MCF 10A (cell line): ENCODE measurements at places on chromosomes 2 and 18. TPM values are rescaled to one million over a fixed set of nuclear protein-coding genes. Genes with fewer than 3 reads are reported as not detected.

DNA sequence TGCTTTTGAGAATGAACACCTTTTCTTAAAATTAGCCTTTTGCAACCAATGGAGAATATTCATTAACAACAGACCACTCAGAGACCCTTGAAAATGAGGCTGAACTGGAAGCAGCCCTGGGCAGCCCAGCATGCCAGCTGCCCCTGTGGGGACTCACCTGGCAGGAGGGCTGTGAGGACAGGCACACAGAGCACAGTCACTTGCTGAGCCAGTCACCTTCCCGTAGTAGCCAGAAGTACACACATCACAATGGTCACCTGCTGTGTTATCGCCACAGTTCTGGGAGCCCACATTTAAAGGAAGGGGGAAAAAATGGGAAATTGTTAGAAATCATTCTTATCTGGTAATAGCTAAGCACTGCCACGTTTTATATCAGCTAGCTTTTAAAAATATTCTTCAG lies 115.5 kb downstream of the LAMA1 start:
- DNase-seq: no peak

The SNORC gene
- 7.8 and 8.2 TPM in 2 replicates for total RNA-seq

GRCh38 chr2:119122663-119123062 lies 35.9 kb downstream of the C1QL2 start:
- peak; percentile 5 for DNase-seq

The MEIS1 gene
- total RNA-seq: 4.1 and 4.4 TPM in 2 replicates

DNA sequence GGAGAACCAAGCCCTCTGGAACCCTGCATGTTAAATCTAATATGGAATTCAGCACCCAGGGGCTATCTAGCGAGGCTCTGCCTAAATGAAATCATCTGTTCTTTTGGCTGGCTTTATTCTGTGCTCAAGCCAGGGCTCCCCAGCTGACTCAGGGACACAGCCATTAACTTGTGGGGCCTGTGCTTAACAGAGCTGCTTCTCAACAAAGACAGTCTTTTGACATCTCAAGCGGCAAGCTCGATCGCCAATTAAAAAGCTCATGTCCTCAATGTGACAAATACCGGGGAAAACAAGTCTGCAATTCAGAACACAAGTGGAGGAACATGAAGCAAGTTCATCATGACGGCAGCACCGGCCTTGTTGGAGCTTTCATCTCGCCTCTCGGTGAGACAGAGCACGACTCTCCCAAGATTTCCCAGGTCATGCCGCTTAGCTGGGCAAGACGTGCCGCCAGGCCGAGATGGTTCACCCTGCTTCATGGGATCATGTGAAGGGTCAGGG lies 64.9 kb downstream of the KLHL29 start:
- no peak for DNase-seq

- no peak for DNase-seq
These were observed 96.4 kb upstream of the NOL4 start for GRCh38 chr18:34321066-34321465.

- peak; percentile 41 for DNase-seq
These were observed 20.0 kb downstream of the GREB1 start for GRCh38 chr2:11553661-11554398.

The GPR39 gene
- 7.2 and 7.7 TPM in 2 replicates for total RNA-seq
